ENCODE measurements at places on chromosomes 16 and 17.
A peak's percentile ranks its signal among the peaks of the same experiment; 100 is the strongest.

DNA sequence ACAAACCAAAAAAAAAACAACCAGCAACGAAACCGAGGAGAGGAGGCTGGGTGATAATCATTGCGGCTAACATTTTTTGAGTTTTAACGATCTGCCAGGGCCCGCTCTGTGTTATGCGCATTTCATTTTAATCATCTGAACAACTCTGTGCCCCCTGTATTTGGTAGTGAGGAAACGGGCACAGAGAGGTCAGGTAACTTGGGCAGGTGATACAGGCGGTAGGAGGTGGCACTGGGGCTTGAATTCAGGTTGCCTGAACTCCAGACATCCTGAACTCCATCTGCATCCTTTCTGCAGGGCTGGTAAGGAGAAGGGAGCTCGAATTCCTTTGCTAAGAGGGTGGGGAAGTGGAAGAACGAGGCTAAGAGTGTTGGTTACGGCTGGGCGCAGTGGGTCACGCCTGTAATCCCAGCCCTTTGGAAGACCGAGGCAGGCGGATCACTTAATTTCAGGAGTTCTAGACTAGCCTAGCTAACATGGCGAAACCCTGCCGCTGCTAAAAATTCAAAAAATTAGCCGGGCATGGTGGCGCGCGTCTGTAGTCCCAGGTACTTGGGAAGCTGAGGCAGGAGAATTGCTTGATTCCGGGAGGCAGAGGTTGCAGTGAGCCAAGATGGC lies 1.1 kb downstream of the CLUAP1 start:
- DNase-seq = no peak

DNA sequence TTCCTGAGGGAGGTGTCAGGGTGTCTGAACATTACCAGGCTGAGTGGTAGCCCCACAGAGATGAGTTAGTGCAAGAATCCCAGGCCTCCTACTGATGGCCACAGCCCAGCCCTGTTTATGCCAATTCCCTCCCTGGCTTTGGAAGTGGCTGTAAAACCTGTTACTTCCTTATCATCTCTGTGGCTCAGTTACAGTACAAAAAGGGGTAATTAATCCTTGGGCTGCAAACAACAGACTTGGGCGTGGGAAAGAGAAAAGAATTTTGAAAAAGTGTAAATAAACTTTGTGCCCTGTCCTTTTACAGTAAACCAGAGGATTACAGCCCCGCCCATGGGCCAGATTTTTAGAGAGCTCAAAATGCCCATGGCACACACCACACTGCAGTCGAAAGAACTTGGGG lies 73.1 kb upstream of the AXIN2 start:
- no peak for DNase-seq

GRCh38 chr17:12070561-12070960 lies 49.9 kb downstream of the MAP2K4 start:
- DNase-seq = peak; percentile 41

- no peak for DNase-seq
Observed at GRCh38 chr16:52265446-52265861, 281.5 kb downstream of the TOX3 start.

DNA sequence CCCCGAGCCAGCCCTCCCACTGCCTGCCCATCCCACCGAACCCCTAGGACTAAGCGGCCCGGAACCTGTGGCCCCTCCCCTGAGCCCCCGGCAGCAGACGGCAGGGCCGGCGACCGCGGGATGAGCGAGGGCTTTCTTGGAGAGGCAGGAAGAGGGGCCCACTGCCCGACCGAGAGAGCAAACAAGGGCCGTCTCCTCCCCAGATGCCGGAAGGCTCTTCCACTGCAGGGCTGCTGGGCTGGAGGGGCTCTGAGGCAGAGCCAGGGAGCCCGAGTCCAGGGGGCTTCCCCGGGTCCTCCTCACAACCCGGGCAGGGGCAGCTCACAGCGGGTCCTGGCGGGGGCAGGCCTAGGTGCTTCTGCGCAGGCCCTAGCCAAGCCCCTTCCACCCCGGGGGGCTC lies 2.9 kb downstream of the PERCC1 start:
- DNase-seq = no peak

DNA sequence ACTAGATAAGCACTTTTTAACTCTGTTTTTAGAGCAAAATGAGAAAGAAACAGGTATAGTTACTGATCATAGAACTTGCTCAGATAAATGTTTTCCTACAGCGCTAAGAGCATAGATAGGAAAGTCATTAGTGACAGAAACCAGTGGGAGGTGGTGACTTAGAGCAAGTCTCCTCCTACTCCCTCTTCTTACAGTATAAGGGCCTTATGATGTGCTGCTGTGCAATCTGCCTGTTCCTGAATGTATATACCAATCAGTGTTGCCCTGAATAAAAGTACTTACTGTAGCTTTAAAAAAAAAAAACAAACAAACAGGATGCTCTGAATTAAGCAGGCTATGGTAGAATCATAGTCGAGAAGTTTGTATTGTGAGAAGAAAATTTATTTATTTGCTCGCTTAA lies 23.3 kb upstream of the RASL10B start:
- DNase-seq = no peak
